Panc1 (cell line): ENCODE measurements at places on chromosomes 11 and 22.

DNA sequence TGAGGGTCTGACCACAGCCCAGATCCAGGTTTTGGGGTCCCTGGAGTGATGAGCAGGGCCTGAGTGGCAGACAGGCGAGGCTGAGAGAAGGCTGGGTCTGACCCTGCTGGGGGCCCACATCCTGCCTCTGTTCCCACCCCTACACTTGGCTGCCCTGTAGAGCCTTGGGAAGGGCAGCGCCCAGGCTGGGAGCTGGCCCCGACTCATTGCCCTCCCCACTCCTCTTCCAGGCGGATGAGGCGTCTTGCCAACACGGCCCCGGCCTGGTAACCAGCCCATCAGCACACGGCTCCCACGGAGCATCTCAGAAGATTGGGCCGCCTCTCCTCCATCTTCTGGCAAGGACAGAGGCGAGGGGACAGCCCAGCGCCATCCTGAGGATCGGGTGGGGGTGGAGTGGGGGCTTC, 4.9 kb downstream of the DERL3 start:
- DNase-seq = no peak

- no peak for DNase-seq
Measured at GRCh38 chr22:37129866-37130441, 19.8 kb downstream of the IL2RB start.

DNA sequence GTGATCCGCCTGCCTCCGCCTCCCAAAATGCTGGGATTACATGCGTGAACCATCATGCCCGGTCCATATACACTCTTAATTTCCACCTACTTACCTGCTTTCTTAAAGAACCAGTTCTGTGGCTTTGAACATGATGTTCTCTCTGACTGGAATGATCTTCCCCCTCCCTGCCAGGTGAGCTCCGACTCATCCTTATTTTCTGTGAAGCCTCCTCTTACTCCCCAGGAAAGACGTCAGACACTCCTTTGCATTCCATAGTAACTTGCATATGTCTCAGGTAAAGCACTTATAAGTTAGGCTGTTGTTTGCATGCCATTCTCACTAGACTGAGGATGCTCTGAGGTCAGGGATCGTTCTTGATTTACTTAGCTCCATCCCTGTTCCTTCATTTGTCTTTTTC, 91.8 kb upstream of the RAB1B start:
- no peak for DNase-seq

DNA sequence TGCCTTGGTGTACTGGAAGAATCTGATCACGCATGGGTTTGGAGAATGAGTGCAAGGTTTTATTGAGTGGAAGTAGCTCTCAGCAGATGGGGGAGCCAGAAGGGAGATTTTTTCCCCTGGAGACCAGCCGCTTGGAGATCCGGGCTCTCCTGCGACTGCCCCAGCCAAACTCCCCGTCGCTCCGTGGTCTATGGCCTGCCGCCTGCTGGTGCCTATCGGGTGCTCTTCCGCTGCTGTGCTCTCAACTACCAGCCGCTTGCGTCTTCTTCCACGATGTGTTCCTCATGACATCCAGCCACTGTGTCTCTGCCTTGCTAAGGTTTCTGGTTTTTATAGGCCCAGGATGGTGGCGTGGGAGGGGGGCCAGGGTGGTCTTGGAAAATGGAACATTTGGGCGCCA, 145.6 kb upstream of the UBASH3B start:
- no peak for DNase-seq

DNA sequence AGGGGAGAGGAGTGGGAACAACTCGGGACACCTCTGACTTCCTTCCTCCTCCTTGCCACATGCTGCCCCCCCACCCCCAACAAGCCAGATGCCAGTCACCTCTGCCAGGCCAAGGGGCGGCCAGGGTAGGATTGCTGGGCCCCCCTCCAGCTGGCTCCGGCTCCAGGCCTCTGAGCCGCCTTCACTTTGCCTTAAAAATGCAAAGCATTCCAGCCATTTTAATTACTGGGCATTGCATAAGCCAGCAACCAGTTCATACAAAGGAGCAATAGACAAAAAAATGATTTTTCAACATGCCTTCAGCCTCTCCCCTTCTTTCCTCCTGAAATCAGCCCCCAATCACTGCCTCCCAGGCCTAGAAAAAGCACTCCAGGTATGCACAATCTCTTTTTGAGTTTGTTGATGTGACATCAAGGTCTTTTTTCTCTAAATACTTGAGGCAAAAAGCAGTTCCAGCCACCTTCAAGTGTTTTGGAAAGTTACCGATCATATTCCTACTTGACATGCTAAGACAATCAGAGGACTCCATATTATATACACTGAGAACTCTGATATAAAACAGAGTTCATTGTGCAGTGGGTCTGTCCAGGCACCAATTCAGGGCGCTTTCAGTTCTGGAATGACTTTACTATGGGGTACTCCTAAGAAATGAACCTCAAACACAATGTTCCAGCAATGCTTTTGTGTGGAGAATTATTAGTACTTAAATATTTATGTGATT, 12.4 kb upstream of the TIMP3 start:
- DNase-seq = no peak

- DNase-seq = no peak
Measured at GRCh38 chr11:115128226-115128625, 376.0 kb downstream of the CADM1 start.

- DNase-seq = no peak
Measured at GRCh38 chr11:84884836-84885235, 742.3 kb downstream of the DLG2 start.

DNA sequence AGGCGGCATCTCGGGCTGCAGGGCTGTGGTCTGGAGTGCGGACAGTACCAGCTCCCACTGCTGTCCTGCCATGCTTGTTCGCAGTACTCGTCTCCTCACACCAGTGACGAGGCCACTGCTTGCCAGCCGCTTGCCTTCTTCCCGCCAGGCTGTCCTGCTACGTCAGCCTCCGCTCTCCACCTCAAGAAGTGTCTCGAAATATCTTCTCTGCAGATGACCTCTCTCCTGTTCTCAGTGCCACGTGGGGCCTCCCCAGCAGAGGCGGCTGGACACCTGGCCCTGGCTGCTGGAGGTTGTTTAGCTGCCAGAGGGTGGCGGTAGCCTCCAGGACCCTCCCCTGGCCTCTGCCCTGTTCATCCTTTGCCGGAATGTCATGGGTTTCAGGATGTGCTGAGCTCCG, 3.1 kb upstream of the CCDC188 start:
- no peak for DNase-seq

GRCh38 chr22:40156001-40156516, 21.7 kb upstream of the TNRC6B start:
- no peak for DNase-seq

GRCh38 chr22:47155131-47155885, 392.9 kb downstream of the TBC1D22A start:
- no peak for DNase-seq

- DNase-seq = no peak
Measured at GRCh38 chr22:28043266-28043665, 124.2 kb upstream of the PITPNB start.

DNA sequence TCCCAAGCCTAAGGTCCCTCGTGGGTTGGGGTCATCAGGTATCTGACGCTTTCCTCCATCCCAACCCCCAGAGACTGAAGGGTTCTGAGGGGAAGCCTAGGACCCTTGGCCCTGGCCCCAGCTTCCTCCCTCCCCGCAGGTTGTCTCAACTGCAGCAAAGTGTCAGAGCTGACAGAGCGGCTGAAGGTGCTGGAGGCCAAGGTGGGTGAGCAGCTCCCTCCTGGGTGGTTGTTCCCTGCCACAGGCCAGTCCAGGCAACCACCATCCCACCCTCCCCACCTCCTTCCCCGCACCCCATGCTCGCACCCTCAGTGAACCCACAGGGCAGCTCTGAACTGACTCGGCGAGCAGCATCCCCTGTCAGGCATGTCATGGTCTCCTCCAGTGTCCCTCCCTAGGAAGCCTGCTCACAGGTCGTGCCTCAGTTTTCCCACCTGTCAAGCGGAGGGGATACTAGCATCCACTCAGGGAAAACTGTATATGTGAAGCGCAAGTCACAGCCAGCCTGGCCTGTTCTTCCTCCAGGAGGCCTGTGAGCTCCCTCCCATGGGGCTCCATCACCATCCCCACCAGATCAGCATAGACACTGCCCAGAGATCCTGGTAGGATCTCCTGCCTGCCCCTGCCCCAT, 20.8 kb downstream of the EMID1 start:
- no peak for DNase-seq

- DNase-seq = no peak
Measured at GRCh38 chr11:82858133-82858532, 42.1 kb downstream of the PRCP start.

- no peak for DNase-seq
Measured at GRCh38 chr22:44933666-44934453, 75.9 kb downstream of the PHF21B start.

DNA sequence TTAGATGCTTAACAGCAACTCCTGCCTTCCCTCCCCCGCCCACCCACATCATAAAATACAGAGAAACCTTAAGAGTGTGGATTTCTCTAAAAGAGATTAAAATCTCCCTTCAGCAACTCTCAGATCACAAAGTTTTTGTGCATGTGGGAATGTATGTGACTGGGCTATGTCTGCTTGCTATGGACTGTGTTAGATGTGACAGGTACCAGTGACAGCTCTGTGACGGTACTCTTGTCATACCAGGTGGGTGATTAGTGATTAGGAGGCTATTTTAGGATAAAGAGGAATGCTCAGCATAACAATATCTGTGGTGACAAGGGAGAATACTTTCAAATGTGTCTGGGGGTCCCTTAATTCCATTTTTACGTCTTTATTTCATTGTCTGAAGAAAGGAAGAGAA, 60.2 kb downstream of the SYT9 start:
- no peak for DNase-seq

- no peak for DNase-seq
Measured at GRCh38 chr11:67615728-67616430, 9.1 kb downstream of the NDUFV1 start.

- no peak for DNase-seq
Measured at GRCh38 chr11:19705936-19706335, 6.7 kb upstream of the NAV2 start.

- DNase-seq = no peak
Measured at GRCh38 chr11:122439866-122440810, 215.4 kb upstream of the UBASH3B start.

GRCh38 chr11:1854132-1854948, 1.5 kb downstream of the LSP1 start:
- DNase-seq = no peak

- DNase-seq = no peak
Measured at GRCh38 chr11:23856654-23857053, 640.2 kb upstream of the LUZP2 start.

- no peak for DNase-seq
Measured at GRCh38 chr22:38404419-38404818, 50.6 kb downstream of the KCNJ4 start.

DNA sequence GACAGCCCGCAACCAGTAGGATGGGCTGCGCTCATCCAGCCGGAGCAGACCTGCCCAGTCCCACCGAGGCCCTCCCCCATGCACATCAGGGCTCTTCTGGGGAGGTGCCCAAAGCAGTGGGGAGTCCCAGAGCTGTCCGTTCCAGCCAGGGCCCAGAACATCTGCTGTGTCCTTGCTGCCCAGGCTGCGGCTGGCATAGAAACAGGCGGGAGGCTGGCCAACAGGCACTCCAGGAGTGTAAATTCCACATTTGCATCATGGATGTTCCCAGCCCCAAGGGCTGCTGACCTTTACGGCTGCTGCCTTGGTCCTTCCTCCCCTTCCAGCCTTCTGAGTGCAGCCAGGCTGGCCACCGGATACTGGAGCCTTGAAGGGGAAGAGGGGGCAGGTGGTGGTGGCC, 30.0 kb upstream of the SYT7 start:
- DNase-seq = no peak

GRCh38 chr22:42060489-42060888, 10.1 kb downstream of the NAGA start:
- no peak for DNase-seq

GRCh38 chr11:34495724-34496377, 17.7 kb downstream of the ELF5 start:
- DNase-seq = no peak

- DNase-seq = no peak
Measured at GRCh38 chr22:17761138-17761488, 13.2 kb downstream of the BID start.

DNA sequence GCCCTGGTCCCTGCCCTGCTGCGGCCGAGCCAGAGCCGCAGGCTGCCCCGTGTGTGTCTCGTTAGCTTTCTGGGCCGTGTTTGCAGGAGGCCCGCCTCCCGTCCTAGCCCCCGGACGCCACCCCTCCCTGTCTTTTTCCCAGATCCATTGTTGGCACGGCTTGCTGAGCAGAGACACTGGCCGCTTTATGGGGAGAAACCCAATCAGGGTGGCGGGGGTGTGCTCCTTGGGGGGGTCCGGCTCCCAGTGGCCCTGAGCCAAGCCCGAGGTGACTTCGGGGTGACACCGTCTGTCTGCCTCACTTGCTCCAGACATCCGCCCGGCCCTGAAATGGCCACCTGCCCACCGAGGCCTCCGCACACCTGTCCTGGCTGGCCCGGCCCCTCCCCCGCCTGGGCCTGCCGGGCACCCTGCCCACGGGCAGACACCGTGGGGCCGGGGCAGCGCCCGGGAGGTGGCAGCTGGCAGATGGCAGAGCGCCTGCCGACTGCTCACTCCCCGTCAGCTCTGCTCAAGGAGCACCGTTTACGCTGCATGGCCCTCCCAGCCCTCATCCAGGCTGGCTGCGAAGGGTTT, 43.1 kb upstream of the PPARA start:
- DNase-seq = no peak

DNA sequence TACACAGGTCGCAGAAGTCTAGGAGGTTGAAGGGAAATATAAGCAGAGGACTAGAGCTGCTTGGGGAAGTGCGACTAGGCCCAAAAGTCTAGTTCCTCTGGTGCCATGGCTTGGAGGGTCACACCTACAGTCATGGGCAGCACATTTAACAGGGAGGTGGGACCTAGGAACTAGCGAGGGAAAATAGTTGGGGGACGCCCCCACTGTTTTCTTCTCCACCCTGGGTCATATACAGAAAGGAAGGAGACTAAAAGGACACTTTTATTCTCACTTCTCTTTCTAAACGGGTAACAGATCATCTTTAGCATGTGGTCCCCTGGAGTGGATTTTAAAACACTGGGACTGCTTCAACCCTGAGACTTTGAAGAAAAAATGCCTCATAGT, 16.6 kb downstream of the APIP start:
- DNase-seq = no peak

DNA sequence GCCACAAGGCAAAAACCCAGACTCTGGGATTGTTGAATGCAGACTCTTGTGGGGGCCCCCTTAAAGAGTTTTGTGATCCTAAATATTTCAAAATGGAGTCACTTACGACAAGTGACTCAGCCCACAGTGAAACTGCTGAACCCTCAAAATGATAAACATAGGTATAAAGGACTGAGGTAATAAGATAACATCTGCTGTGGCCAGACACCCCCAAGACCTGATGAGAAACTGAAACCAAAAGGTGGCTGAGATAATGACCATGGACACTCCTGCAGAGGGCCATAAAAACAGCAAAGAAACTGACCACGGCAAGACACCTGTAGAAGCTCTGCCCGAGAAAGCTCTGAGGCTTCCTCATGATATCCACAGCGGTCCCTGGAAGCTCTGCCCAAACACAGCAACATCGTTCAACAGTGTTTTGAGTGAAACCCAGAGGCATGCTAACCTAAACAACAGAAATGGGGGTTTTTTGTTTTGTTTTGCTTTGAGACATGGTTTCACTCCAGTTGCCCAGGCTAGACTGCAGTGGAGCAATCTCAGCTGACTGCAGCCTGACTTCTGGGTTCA, 1.6 kb upstream of the PLAAT4 start:
- DNase-seq = no peak
